HL-60 (cell line): ENCODE measurements at places on chromosomes 4 and X.

DNA sequence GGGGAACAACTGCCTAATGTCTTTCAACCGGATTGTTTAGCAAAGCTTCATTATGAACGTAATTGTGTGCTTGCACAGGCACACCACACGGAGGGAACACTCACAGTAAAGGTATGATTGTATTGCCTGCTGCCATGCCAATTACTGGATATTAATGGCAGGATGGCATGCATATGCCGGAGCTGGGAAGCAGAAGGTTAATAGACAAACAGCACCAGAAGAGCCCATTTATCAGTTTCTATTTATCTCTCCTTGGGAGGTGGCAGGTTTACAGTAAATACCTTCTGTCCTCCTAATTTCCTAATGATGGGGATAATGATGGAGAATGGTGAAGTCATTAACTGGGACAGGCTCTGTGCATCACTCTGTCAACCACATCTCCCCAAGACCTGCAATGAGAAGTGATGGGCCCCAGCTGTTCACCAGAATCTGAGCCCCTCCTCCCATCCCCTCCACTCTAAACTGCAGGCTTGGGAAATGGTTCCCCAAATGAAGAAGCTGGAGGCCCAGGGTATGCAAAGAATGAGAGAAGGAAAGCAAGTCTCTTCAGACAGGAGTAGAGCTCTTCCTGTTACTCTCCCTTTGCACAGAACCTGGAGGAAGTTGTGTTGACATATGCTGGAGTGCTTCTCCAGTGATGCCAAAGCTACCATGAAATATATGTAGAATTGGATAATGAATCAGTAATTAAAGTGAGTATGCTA, 160.8 kb downstream of the NAA11 start:
- DNase-seq, result peak; percentile 65

DNA sequence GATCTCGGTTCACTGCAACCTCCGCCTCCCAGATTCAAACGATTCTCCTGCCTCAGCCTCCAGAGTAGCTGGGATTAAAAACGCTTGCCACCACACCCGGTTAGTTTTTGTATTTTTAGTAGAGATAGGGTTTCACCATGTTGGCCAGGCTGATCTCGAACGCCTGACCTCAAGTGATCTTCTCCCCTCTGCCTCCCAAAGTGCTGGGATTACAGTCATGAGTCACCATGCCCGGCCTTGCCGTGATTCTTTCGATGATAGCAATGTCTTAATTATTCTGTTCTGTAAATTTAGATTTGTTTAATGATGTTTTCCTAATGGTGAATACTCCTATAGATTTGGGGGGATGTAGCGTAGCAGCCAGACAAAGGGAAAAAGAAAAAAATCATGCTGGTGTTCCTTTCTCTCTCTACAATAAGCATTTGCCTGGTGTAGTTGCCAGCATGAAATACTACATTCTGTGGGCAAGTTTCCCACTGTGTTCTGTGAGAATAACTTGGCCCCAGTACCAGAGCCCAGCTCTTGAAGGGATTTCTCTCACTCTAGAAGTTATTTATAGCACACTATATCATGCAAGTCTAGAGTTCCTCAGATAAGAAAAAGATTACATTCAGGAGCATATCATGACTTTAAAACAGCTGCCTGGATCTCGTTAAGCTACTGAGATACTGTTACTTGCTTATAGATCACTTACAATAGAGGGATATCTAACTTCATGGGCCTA, 15.4 kb downstream of the NIPAL1 start:
- no peak for DNase-seq

DNA sequence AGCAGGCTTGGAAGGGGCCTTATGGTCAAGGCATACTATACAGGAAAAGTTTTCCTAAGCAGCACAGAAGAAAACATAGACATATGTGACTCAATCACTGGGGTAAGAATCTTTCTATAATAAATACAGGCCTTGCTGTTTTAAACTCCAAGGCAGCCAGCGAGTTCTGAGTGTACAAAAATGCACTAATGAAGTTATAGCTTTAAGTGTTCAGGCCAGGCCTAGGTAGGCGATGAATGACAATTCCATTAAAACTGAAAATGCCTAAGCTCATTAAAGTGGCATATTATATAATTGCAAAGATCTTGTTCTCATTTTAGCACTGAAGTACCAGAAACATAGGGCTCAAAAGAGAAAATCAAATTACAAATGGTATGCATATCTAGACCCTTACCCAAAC, 716.4 kb upstream of the HS3ST1 start:
- no peak for DNase-seq

GRCh38 chr4:98101988-98102387, 41.3 kb downstream of the STPG2 start:
- DNase-seq, result no peak

GRCh38 chrX:51461053-51462044, 35.0 kb downstream of the NUDT11 start:
- DNase-seq, result no peak

DNA sequence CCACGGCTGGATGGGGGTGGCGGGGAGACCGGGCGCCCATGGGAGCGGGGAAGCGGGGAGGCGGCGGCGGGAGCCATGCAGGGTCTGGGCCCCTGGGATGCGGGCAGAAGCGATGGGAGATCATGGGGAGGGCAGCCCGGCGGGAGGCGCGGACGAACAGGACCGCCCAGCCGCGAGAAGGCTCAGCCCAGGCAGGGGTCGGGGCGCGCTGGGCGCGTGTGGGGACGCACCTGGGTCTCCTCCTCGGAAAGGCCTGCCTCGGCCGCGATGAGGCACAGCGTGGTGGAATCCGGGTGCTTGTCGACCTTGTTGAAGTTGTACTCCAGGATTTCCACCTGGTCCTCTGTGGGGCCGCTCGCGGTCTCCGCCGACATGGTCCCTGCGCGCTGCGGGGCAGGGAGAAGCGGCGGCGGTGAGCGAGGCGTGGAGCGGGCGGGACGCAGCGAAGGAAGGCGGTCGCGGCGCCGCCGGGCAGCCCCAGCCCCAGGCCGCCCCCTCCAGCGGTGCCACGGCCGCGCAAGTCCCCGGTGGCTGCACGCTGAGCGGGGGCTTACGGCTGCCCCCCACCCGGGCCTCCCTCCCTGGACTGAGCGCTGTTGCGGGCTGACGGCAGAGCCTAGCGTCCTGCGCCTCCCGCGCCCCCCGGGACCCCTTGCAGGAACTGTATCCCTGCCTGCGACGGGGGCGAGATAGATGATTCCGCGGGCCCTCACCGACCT, 25.3 kb downstream of the HOPX start:
- no peak for DNase-seq

DNA sequence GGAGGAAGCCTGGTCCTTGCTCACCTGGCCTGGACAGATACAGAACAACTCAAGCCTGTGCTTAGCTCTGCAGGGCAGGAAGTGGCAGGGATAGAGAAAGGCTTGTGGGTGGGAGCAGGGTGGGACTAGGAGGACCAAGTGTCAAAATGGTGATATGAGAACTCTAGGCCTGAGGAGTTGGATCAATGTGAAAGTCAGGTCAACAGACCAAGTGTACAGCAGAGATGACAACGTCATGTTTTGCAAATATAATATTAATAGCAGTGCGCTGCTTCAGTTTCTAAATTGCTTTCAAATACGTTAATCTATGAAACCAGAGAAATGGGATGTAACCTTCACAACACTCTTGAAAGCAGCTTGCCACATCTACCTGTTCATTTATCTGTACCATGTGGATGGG, 114.2 kb upstream of the MAP3K15 start:
- no peak for DNase-seq

DNA sequence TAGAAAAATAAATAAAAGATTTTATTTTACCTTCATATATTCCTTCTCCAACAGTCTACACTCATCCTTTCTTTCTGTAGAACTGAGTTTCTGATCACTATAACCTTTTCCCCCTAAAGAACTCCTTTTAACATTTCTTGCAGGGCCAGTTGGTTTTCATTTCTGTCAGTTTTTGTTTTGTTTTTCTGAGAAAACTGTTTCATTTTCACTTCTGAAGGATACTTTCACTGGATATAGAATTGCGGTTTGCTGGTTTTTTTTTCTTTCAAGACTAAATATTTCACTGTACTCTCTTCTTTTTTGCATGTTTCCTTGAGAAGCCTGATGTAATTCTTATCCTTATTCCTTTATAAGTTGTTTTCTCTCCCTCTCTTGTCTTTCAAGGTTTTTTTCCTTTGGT, 90.4 kb upstream of the EOLA2 start:
- DNase-seq, result no peak

GRCh38 chr4:149983401-149983800, 94.8 kb upstream of the DCLK2 start:
- no peak for DNase-seq
